ENCODE measurements at places on chromosomes 6 and 20.

DNA sequence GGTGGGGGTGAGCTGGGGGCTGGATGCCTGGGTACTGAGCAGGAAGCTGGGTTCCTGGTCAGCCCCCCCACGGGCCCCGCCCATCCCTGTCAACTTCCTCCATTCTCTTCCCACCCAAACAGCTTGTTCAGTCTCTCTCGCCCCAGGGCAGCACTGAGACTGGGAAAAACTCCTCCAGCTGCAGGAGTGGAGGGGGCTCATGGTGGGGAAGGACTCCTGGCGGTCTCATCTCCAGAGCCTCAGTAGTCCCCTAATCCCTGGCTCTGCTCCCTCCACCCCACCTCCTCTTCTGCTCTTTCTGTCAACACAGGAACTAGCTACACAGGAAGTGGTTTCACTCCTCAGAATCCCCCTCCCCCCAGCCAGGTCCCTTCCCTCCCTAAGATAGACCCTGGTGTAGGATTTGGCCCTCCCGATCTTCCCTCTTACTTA, at the start of gene GPSM3:
Gene GPSM3 (minus strand): TSS at position 36 of the 432 bp plus-strand sequence. CDS start 130 bp downstream, outside the sequence.
- DNase-seq: no peak

DNA sequence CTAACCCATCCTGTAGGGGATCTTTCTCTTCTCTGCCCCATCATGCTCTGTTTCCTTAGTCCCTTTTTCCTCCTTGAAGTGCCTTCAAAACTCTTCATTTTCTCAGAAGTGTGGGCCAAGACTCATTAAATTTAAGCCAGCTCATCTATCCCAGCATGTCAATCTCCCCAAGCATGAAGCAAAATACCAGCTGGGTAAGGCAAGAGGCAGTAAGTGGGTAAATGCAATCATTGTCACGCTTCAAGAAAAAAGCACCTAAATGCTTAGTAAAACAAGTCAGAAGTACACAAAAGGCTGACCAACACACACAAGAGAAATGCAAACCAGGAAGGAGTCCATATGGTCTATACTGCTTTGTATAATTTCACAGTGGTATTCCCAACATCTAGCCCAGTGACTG, 61.5 kb downstream of the COL12A1 start:
- no peak for DNase-seq

DNA sequence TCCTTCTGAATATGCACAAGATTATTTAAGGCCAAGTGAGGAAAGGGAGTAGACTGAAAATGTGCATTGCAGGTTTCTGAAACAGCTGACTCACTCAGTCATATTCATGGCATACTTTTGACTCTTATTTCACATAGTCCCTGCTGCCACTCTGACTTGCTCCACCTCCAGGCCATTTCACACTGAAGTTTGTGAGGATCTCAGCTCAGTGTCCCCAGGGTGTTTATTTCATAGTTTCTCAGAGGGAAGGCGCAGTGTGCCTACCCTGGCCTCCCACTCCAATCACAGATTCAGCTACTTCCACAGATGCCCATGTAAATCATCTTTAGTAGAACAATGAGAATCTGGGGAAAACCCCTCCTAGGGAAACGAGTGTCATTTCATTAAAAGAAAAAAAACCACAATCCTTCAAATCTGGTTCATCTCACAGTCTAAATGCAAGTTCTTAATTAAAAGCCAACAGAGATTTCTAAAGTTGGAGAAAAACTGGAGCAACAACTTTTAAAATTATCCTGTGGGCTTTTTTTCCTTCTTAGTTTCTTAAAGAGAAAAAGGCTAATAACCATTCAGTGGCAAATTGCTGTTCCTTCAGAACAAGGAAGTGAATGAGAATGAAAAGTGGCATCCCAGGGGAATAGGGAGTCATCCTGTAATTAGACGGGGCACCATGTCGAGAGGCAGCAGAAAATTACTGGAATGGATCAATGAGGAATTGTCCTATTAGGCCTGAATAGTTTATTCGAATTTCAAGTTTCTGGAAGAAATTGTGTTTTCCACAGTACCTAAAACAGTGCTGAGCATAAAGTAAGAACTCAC, 133.6 kb downstream of the TFAP2B start:
- no peak for DNase-seq

DNA sequence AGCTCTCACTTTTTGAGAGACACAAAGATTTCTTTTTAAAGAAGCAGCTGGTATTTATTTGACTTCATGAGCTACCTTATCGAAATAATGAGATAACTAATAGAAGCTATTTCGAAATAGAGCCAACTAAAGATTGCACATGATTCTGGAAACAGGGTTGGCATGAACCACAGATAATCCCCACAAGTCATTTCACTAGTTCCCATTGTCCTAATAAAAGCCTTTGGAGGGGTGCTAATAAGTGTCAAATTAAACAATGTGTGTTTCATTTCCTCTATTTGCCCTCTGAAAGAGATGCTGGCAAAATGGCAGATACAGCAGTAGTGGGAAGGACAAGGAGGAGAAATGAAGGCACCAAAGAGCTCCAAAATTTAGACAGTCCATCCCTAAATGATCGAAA, 78.6 kb upstream of the RIPOR2 start:
- DNase-seq: no peak

DNA sequence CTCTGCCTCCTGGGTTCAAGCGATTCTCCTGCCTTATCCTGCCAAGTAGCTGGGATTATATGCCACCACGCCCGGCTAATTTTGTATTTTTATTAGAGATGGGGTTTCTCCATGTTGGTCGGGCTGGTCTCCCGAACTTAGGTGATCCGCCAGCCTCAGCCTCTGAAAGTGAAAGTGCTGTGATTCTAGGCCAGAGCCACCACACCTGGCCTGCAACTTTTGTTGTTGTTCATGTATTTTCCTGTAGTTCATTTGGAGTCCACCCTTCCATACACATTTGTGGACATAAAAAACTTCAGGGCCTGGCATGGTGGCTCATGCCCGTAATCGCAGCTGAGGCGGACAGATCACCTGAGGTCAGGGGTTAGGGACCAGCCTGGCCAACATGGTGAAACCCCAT, 14.5 kb downstream of the HSPA1B start:
- DNase-seq: no peak

DNA sequence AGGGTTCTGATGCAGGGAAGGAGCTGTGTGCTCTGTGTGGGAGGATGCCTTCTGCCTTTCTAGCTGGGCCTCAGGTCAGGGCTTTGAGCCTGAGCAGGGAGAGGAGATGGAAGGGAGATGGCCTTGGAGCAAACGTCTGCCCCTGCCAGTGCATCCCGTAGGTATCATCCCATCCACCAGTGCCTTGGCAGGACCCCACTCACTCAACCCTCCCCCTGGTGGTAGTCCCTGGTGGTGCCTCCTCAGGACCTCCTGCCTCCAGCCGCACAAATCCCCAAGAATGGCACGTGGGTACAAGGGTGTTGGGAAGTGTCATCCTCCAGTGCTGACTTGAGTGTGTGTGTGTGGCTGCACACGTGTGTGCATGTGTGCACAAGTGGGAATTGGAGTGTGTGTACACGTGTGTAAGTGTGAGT, 23.1 kb upstream of the MICB start:
- DNase-seq: no peak

DNA sequence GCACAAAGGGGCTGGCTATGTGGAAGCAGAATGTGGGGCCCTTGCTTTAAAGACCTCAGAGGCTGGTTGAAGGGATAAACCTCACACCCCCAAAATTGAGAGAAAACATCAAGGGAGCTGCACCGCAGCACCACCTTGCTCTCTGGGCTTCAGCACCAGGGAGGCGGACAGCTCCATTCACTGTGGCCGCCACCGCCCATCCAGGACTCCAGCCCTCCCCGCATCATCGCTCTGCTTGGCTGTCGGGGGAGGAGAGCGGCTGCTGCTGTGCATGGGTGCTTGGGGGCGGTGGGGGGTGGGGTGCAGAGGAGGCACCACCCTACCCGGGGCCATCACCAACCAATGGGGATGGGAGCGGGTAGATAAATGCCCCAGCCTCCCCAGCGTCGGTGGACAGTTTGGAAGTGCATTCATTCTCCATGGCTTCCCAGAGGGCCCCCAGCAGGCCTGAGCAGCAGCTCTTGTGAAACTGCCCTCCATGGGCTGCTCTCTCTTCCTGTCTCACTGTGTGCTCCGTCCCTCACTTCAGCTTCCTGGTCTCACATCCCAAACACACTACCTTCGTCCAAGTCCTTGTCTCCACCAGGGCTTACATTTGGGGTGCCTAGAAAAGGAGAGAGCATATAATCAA, 75.7 kb upstream of the BHLHE23 start:
- no peak for DNase-seq

DNA sequence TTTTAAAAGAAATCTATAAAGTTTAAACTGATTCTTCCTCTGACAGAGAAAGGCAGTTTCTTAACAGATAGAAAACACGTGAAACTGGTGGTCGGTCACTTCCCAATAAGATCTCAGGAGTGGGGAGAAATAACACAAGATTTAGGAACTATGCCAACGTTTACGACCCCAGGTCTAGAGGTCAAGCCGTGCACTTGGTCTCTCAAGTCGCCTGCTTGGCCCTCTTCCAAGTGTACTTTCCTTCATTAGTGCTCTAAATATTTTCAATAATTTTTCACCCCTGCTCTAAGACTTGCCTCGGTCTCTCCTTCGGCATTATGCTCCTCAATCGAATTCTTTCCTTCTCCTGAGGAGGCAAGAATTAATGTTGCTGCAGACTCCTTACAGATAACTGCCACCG, 61.7 kb downstream of the TRIM27 start:
- DNase-seq: no peak

GRCh38 chr6:84568971-84569370, 195.4 kb downstream of the TBX18 start:
- no peak for DNase-seq

DNA sequence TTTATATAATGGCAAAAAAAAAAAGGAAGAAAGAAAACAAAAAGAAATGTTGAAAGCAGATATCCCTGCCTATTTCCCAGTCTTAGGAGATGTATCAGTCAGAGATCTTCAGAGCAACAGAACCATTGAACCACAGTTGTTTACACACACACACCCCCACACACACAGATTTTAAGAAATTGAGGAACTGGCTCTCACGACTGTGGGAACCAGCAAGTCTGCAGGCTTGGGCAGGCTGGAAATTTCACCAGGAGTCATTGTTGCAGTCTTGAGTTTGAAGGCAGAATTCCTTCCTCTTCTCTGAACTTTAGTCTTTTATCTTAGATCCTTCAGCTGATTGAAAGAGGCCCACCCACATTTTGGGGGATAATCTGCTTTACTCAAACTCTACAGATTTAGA, 380.9 kb downstream of the CDKAL1 start:
- DNase-seq: no peak

- DNase-seq: no peak
Observed at GRCh38 chr20:1894951-1895673, at the start of gene SIRPA. TSS of gene SIRPA (plus strand) at chr20:1895407. CDS start at chr20:1895448, 41 bp downstream.

- DNase-seq: no peak
Observed at GRCh38 chr6:15517600-15517999, 145.2 kb downstream of the DTNBP1 start.

DNA sequence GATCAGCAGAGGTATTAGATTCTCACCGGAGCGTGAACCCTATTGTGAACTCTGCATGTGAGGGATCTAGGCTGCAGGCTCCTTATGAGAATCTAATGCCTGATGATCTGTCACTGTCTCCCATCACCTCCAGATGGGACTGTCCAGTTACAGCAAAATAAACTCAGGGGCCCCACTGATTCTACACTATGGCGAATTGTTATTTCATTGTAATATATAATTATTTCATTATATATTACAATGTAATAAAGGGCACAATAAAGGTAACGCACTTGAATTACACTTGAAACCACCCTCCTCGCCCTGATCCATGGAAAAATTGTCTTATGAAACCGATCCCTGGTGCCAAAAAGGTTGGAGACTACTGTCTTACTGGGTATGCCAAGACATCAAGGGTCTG, 18.6 kb downstream of the PRKN start:
- DNase-seq: no peak

DNA sequence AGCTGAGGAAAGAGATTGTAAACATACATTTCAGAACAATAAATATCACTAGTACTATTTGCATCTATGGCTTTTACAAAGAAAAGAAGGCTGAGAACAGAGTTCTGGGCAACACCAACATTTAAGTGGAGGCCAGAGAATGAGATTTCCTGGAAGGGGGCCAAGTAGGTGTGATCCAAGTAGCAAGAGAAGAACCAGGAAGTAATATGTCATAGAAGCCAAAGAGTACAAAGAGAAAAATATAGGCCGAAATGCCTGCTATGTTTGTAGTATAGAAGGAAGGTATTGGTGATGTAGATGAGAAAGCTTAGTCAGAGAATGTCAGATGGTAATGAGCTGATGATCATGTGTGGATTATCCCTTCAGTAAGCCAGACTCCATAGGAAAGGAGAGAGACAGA, 94.5 kb downstream of the PERP start:
- DNase-seq: no peak

DNA sequence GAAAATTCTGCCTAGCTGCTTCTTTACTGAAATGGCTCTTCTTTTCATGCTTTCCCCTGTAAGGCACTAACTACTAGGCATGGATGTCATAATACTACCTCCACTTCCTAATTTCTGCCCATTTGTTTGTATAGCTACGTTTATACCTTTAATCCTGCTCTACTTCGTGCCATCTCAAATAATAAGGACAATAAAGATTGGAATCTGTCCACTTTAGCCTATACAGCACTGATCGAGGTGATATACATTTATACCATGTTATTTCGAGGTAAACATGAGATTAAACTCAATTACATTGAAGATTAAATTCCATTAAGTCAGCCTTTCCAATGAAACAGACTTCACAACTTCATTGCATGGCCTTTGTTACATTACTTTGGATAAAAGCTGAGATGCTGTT, 390.6 kb upstream of the MARCKS start:
- DNase-seq: no peak

GRCh38 chr6:137084865-137085617, 40.3 kb upstream of the IL20RA start:
- no peak for DNase-seq

DNA sequence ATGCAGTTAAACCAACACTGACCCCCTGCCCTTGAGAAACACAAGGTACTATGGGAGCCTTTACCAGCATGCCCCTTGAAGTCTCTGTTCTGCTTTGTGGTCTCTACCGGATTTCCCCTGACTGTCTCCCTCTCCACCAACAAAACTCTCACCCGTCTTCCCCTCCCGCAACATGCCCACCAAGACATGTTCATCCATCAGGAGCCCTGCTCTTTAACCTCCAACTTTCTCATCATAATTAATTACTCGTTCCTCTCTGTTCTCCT, 1.1 kb downstream of the ZNF165 start:
- DNase-seq: no peak

GRCh38 chr20:57536771-57537724, 12.1 kb upstream of the CTCFL start:
- DNase-seq: no peak

GRCh38 chr20:4571759-4572531, 149.8 kb upstream of the PRND start:
- DNase-seq: no peak

DNA sequence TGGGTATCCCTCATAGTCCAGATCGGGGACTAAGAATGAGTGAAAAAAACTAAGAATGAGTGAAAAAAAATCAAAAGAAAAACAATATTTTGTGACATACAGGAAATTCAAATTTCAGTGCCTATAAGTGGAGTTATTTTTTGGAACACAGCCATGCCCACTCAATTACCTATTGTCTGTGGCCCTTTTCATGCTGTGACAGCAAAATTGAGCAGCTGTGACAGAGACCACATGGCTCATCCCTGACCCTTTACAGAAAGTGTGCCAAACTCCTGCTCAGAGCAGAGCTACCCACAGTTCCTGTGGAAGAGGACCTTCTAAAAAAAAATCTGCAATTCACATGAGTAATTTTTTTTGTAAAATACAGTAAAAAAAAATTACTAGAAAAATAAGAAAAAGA, 1.4 kb downstream of the NCR2 start:
- DNase-seq: no peak

GRCh38 chr6:23106951-23107350, 537.6 kb downstream of the HDGFL1 start:
- DNase-seq: no peak

GRCh38 chr20:19112828-19113227, 99.6 kb upstream of the SLC24A3 start:
- DNase-seq: no peak
